ENCODE measurements at places on chromosomes 7 and 10. TPM values are rescaled to one million over a fixed set of nuclear protein-coding genes. Genes with fewer than 3 reads are reported as not detected.

The PARD3 gene
- 1.9 TPM for total RNA-seq

DNA sequence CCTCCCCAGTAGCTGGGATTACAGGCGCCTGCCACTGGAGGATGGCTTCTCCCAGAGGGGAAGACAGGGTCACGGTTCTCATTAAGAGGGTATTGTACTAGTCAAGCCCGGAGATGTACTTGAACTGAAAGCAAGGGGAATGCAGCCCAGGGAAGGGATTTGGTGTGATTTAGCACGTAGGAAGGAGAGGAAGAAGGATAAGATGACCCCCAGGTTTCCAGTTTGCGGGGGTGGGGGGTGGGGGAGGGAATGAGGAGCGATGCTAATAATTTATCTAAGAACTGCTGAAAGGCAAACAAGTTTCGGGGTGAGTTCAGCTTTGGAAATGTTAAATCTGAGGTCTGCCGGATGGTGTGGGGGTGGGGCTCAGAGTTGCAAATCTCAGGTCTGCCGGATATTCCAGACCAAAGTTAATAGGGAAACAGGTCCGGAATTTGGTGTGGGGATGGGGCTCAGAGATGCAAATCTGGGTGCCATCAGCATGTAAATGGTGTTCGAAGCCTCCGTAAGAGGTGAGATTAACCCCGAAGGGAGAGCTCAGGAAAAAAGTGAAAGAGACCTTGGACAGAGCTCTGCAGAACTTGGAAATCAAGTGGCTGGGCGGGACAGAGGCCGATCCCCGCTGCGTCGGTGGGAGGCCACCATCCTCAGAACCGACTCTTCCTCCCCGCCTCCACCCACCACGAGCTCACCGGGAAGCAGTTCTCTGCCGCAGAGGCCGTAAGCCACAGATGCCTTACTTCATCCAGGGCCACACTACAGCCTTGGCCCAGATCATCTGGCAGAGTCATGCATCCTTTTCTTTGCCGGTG lies 1.6 kb upstream of the SEPHS1 start:
- H3K27ac ChIP-seq, result peak overlapping the region; percentile 97
- H3K4me3 ChIP-seq, result peak overlapping the region; percentile 92
- DNase-seq, result peak; percentile 45
- no peaks in the 10 kb centered on the region for H3K27me3 ChIP-seq

The CCL24 gene
- total RNA-seq, result not detected

- peaks cover 15% of the 10 kb centered on the region for H3K36me3 ChIP-seq
- DNase-seq, result peak; percentile 48
- no peaks in the 10 kb centered on the region for H3K27me3 ChIP-seq
- H3K4me3 ChIP-seq, result no peak overlapping the region
Measured at GRCh38 chr7:132430861-132431822, 145.1 kb downstream of the PLXNA4 start.

- no peak for DNase-seq
- H3K4me3 ChIP-seq, result no peak overlapping the region
- peak overlapping the region; percentile 42 for H3K27ac ChIP-seq
- peaks cover 11% of the 10 kb centered on the region for H3K4me1 ChIP-seq
- no peaks in the 10 kb centered on the region for H3K27me3 ChIP-seq
Measured at GRCh38 chr10:32023264-32023663, 33.0 kb downstream of the KIF5B start.

- H3K4me3 ChIP-seq, result no peak overlapping the region
- no peaks in the 10 kb centered on the region for H3K4me1 ChIP-seq
- DNase-seq, result no peak
- H3K27me3 ChIP-seq, result peaks cover 20% of the 10 kb centered on the region
- H3K27ac ChIP-seq, result no peak overlapping the region
Measured at GRCh38 chr7:142968229-142968628, 6.1 kb upstream of the KEL start.

GRCh38 chr7:132804849-132805485 lies 228.7 kb upstream of the PLXNA4 start:
- DNase-seq, result no peak
- no peak overlapping the region for H3K27ac ChIP-seq
- H3K36me3 ChIP-seq, result peaks cover 5% of the 10 kb centered on the region
- no peak overlapping the region for H3K4me3 ChIP-seq
- peaks cover 3% of the 10 kb centered on the region for H3K4me1 ChIP-seq
- no peaks in the 10 kb centered on the region for H3K27me3 ChIP-seq

DNA sequence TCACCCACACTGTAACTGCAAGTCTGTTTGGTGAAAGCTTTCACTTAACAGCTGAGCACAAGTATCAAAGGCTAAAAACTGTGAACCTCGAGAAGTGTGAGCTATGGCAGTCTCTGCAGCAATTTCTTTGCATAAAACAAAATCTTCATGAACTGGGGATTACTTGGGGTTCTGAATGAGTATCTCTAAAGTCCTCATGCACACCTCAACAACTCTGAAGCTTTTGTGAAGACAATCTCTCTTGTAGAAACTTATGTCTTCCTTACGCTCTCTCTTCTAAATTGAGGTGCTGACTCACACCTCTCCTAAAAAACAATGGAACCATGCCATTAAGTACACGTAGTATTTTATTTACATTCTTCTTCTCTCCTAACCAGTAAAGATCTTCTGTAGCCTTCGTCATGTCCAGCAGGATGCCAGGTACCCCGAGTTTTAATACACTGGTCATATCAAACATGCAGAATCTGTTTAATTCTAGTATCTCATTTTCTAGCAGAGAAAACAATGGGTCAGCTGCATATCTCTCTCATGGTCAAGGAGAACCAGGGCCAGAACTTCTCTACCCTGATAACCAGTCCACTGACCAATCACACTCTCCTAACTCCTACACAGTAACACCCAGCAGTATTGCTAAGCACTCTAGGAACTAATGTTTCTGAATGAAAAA lies 76.9 kb downstream of the UBE2H start:
- no peak overlapping the region for H3K27ac ChIP-seq
- peaks cover 46% of the 10 kb centered on the region for H3K4me1 ChIP-seq
- H3K36me3 ChIP-seq, result peaks cover 19% of the 10 kb centered on the region
- DNase-seq, result no peak
- no peaks in the 10 kb centered on the region for H3K27me3 ChIP-seq

- H3K27me3 ChIP-seq, result no peaks in the 10 kb centered on the region
- no peaks in the 10 kb centered on the region for H3K36me3 ChIP-seq
- H3K4me3 ChIP-seq, result no peak overlapping the region
- DNase-seq, result no peak
Measured at GRCh38 chr10:53646525-53646924, 873.9 kb upstream of the MBL2 start.
